SHP77 treated with DMSO at 0.1 percent for 48 hours (cell line): ENCODE measurements at places on chromosomes 3 and 15.

GRCh38 chr3:12752809-12753208 is 6.2 kb downstream of the TMEM40 start:
- DNase-seq: no peak

DNA sequence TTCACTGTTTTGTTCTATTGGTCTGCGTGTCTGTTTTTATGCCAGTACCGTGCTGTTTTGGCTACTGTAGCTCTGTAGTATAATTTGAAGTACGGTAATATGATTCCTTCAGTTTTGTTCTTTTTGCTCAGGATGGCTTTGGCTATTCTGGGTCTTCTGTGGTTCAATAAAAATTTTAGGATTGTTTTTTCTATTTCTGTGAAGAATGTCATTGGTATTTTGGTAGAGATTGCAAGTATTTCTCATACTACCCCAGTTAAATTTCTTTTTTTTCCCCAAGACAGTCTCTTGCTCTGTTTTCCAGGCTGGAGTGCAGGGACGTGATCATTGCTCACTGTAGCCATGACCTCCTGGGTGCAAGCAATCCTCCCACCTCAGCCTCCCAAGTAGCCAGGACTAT is 53.4 kb downstream of the STARD9 start:
- no peak for DNase-seq

- no peak for DNase-seq
Observed at GRCh38 chr15:49464522-49464921, 41.5 kb downstream of the FGF7 start.

GRCh38 chr3:154149286-154149685 is 28.1 kb downstream of the ARHGEF26 start:
- no peak for DNase-seq

DNA sequence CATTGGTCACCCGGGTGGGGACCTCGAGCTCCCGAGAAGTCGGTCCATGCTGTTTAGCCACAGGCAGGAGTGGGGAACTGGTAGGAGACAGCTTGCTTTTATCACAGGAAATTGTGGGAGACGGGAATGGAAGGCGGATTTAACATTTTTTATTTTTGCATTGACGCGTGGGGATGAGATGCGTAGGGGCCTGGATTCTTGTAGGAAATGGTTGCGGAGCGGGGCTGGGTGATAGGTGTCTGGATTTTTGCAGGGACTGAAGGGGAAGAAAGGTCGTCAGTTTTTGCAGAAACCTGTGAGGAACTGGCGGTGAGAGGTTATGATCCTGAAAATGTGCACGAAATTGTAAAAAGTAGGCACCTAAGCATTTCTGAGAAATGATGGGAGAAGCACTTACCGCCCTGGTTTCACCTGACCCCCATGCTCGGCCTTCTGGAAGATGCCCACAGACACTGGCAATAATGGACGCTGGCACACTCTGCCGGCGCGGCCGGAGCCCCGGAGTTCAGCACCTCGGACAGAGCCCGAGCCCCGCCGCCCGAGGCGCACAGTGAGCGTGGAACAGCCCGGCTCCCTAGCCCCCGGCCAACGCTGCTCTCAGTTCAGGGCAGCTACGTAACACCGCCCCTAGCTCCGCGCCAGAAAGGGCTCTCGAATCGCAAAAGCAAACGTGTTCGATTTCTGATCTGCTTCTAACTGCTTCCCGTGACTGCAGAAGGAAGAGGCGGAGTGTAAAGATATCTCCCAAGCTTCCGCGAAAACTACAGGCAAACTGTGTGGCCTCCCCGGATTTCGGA is 928 bp downstream of the ANKRD34C start:
- no peak for DNase-seq
